Left lung (tissue), 14 donors: ENCODE measurements at places on chromosomes 2 and 18. TPM values are rescaled to one million over a fixed set of nuclear protein-coding genes. Genes with fewer than 3 reads are reported as not detected.

GRCh38 chr2:231640641-231641111 is 48.0 kb downstream of the TEX44 start:
- H3K36me3 ChIP-seq = no peaks in the 10 kb centered on the region
- H3K27me3 ChIP-seq = no peaks in the 10 kb centered on the region
- no peak for DNase-seq
- H3K4me3 ChIP-seq = no peak overlapping the region
- H3K4me1 ChIP-seq = peaks cover 51% of the 10 kb centered on the region

DNA sequence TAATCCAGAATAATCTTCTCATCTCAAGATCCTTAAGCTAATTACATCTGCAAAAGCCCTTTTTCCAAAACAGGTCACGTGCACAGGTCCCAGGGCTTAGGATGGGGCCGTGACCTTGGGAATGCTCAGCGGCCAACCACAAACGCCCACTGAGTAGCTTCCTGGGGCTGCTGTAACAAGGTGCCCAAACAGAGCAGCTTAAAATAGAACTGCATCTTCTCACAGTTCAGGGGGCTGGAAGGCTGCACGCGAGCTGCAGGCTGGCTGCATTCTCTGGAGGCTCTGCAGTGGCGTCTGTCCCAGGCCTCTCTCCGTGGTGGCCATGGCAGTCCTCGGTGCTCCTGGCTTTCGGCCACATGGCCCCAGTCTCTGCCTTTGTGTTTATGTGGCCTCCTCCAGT is 31.9 kb downstream of the ADI1 start:
- H3K4me1 ChIP-seq = no peaks in the 10 kb centered on the region
- H3K36me3 ChIP-seq = peaks cover 7% of the 10 kb centered on the region
- H3K4me3 ChIP-seq = no peak overlapping the region
- DNase-seq = no peak
- no peaks in the 10 kb centered on the region for H3K27me3 ChIP-seq

GNLY gene
- 1.6 TPM for polyA plus RNA-seq

GRCh38 chr2:88452980-88453582 is 588 bp upstream of the FOXI3 start:
- no peak for DNase-seq
- H3K4me1 ChIP-seq = no peaks in the 10 kb centered on the region
- peaks cover 98% of the 10 kb centered on the region for H3K27me3 ChIP-seq
- no peak overlapping the region for H3K4me3 ChIP-seq
- H3K36me3 ChIP-seq = no peaks in the 10 kb centered on the region
- H3K27ac ChIP-seq = no peak overlapping the region

- H3K4me3 ChIP-seq = no peak overlapping the region
- peaks cover 19% of the 10 kb centered on the region for H3K27me3 ChIP-seq
- H3K36me3 ChIP-seq = no peaks in the 10 kb centered on the region
- no peaks in the 10 kb centered on the region for H3K4me1 ChIP-seq
- peak; percentile 87 for DNase-seq
- no peak overlapping the region for H3K27ac ChIP-seq
Observed at GRCh38 chr2:121095257-121096080, 189.5 kb downstream of the TFCP2L1 start.

SLC9A4 gene
- polyA plus RNA-seq = 0.06 TPM

- no peaks in the 10 kb centered on the region for H3K27me3 ChIP-seq
- peak; percentile 82 for DNase-seq
- no peaks in the 10 kb centered on the region for H3K36me3 ChIP-seq
Observed at GRCh38 chr2:35410431-35411061, 945.0 kb upstream of the CRIM1 start.

DNA sequence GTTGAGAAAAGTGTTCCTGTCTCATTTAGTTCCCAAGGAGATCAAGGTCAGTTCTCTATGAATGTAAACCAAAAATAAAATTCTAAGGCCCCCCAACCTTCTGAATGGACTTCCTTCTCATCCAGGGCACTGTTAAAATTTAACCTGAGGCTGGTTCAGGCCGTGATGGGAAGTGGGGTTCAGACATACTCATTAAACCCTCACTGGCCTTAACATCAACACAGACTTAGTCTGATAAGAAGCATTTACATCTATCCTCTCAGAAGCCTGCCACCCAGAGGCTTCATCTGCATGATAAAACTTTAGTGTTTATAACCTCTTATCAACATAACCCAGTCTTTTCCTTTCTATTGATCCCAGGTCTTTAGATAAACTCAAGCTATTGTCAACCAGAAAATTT is 22.4 kb downstream of the ITSN2 start:
- no peak for DNase-seq
- H3K27me3 ChIP-seq = no peaks in the 10 kb centered on the region
- H3K36me3 ChIP-seq = no peaks in the 10 kb centered on the region
- no peak overlapping the region for H3K4me3 ChIP-seq
- peaks cover 85% of the 10 kb centered on the region for H3K4me1 ChIP-seq

GRCh38 chr2:214604861-214605260 is 194.0 kb downstream of the VWC2L start:
- no peak for DNase-seq
- no peak overlapping the region for H3K27ac ChIP-seq
- no peak overlapping the region for H3K4me3 ChIP-seq

DNA sequence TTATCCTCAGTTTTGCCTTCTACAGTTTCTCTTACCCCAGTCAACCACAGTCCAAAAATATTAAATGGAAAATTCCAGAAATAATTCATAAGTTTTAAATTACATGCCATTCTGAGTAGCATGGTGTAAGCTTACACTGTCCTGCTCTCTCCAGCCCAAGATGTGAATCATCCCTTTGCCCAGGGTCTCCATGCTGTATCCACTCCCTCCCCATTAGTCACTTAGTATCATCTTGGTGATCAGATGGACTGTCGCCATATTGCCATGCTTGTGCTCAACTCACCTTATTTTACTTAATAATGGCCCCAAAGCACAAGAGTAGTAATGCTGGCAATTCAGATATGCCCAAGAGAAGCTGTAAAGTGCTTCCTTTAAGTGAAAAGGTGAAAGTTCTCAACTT is 18.5 kb upstream of the CCNT2 start:
- H3K27me3 ChIP-seq = no peaks in the 10 kb centered on the region
- H3K4me1 ChIP-seq = no peaks in the 10 kb centered on the region
- no peak for DNase-seq
- H3K4me3 ChIP-seq = no peak overlapping the region
- H3K36me3 ChIP-seq = no peaks in the 10 kb centered on the region
- H3K27ac ChIP-seq = no peak overlapping the region

NTSR2 gene
- not detected for polyA plus RNA-seq

- no peak overlapping the region for H3K4me3 ChIP-seq
- H3K27ac ChIP-seq = no peak overlapping the region
- DNase-seq = no peak
- no peaks in the 10 kb centered on the region for H3K4me1 ChIP-seq
- H3K27me3 ChIP-seq = no peaks in the 10 kb centered on the region
- no peaks in the 10 kb centered on the region for H3K36me3 ChIP-seq
Observed at GRCh38 chr18:39751161-39751560, 2185.6 kb upstream of the CELF4 start.

DNA sequence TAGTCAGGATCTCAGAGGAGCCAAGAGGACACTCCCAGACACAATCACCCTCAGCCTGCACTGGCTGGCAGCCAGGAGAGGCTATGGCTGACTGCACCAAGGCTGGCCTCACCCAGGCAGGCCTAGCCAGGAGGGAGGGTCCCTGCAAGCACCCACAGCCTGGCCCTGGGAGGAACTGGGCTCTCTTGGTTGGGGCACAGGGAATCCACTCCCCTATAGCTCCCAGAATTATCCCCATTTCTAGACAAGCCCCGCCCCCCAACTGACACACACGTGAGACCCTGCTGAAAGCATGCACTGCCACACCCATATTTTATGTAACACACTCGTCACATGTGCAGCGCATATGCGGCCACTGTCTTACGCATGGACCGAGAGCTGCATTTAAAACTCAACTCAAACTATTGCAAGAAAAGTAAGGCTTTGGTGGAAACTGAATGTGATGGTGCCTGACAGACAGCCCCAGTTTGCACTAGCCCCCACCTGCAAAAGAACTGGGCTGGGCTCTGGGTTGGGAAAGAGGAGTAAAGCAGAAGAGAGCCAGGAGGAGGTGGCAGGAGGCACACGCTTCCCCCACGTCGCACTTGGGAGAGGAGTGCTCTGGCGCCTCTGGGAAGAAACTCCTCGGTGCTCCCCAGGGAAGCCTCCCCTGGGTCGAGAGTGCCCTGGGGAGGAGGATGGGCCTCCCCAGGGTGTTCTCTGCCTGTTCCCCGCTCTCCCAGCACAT is 28.9 kb upstream of the ARHGEF4 start:
- no peak for DNase-seq
- H3K4me3 ChIP-seq = no peak overlapping the region
- H3K27me3 ChIP-seq = peaks cover 6% of the 10 kb centered on the region
- H3K36me3 ChIP-seq = no peaks in the 10 kb centered on the region
- H3K4me1 ChIP-seq = no peaks in the 10 kb centered on the region

- DNase-seq = no peak
- H3K27ac ChIP-seq = no peak overlapping the region
- H3K27me3 ChIP-seq = peaks cover 45% of the 10 kb centered on the region
- no peaks in the 10 kb centered on the region for H3K36me3 ChIP-seq
Observed at GRCh38 chr2:237492137-237492890, 5.3 kb downstream of the MLPH start.

- peaks cover 6% of the 10 kb centered on the region for H3K4me1 ChIP-seq
- no peak for DNase-seq
- H3K27ac ChIP-seq = no peak overlapping the region
- H3K36me3 ChIP-seq = no peaks in the 10 kb centered on the region
- no peaks in the 10 kb centered on the region for H3K27me3 ChIP-seq
- no peak overlapping the region for H3K4me3 ChIP-seq
Observed at GRCh38 chr18:10928772-10929373, 220.5 kb downstream of the PIEZO2 start.

DNA sequence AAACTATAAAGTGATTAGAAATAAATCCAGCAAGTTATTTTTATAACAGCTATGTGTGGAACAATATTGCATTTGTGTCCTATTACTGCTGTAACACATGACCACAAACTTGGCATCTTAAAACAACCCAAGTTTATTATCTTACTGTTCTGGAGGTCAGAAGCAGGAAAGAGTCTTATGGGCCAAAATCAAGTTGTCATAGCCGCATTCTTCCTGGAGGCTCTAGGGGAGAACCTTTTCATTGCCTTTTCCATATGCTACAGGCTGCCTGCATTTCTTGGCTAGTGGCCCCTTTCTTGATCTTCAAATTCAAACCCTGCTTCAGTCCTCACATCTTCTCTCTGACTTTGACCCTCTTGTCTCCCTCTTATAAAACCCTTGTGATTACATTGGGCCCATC is 27.0 kb upstream of the HNRNPLL start:
- DNase-seq = no peak
- no peaks in the 10 kb centered on the region for H3K36me3 ChIP-seq
- H3K4me3 ChIP-seq = no peak overlapping the region
- no peaks in the 10 kb centered on the region for H3K4me1 ChIP-seq
- no peaks in the 10 kb centered on the region for H3K27me3 ChIP-seq
- H3K27ac ChIP-seq = no peak overlapping the region
